ENCODE measurements at places on chromosomes 4 and X.

- DNase-seq = no peak
These were observed 95.6 kb downstream of the PHKA2 start for GRCh38 chrX:18888281-18888680.

DNA sequence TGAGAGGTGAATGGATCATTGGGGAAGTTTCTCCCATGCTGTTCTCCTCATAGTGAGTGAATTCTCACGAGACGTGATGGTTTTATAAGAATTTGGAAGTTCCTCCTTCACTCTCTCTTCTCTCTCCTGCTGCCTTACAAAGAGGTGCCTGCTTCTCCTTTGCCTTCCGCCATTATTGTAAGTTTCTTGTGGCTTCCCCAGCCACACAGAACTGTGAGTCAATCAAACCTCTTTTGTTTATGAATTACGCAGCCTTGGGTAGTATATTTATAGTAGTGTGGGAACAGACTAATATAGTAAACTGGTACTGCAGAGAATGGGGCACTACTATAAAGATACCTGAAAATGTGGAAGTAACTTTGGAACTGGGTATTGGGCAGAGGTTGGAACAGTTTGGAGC is 7.8 kb upstream of the CTAG2 start:
- DNase-seq = no peak

DNA sequence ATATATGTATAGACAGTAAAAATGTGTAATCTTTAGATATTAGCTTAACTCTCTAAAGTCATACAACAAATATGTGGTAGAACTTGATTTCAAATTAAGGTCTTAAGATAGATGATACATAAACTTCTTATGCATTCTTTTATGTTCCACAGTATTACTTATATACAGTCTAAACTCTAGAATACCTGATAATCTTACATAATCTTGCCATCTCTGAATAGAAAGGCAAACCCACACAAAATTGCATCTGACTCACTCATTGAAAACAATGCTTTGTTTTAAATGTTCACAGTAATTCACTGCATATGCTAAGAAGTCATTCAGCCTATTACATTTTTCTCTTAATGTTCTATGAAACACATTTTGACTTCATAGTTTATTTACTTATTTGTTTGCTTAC is 10.1 kb downstream of the SULT1B1 start:
- DNase-seq = no peak

DNA sequence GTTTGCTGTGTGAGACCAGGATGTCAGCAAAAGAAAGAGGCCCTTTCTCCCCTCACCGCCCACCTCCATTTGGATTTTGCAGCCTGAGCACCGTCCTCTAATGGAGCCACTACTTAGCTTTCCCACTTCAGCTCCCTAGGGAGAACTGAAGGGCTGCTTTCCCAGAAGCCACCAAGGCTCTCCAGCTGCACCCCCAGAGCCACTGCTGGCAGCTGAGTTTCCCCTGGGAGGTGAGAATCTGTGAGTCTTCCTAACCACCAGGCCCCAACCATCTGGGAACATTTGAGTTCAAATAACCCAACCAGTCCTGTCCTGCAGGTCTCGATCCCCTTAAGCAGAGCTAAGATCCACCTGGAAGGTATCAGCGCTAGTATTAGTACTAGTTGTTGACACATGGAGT is 173.1 kb upstream of the USP9X start:
- DNase-seq = no peak

DNA sequence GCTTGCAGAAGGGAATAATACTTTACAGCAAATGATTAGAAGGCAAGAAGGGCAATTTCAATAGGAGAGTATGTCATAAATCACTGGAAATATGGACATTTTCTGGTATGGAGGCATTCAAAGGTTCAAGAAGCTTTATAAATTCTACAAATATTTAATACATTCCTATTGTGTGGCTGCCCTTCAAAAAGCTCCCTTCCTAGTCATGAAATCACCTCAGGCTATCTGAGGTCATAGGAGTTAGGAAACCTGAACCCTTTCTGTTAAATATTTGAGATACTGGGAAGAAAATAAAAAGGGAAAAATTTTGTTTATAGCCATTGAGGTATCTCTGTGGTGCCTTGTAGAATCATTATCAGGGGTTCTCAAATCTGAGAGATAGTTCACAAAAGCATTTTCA is 316.8 kb upstream of the EMCN start:
- DNase-seq = no peak

DNA sequence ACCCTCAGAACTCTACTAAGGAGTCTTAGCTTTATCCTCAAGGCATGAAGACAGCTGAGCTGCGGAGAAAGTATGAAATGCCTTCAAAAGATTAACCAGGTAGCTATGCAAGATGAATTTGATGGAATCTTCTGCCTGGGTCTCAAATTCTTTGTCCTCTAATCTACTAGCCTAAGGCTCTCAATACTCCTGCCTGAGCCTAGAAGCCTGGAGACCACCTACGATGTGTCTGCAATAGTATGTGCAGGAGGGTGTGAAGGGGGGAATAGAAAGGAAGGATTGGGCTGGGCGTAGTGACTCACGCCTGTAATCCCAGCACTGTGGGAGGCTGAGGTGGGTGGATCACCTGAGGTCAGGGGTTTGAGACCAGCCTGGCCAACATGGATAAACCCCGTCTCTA is 178.2 kb upstream of the GPC4 start:
- DNase-seq = no peak

GRCh38 chr4:100894339-100894870 is 376.6 kb upstream of the EMCN start:
- no peak for DNase-seq

GRCh38 chr4:650461-650860 is 23.6 kb downstream of the ATP5ME start:
- DNase-seq = no peak

DNA sequence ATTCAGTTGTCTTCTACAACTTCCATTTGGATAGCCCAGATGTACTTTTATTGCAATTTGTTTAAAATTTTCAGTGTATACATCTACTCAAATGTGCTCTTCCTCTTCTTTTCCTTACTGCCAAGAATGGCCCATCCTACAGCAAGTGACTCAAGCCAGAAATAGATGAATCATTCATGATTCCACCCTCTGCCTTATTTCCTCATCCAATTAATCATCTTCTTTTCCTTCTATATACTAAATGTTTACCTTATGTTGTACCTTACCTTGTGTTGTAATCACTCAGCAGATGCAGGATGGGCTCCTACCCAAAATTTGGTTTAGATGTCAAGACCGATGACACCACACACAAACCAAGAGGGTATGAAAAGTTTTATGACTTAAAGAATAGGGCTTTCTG is 437.8 kb downstream of the GRXCR1 start:
- no peak for DNase-seq

GRCh38 chr4:3469386-3470243 is 6.5 kb downstream of the DOK7 start:
- no peak for DNase-seq

GRCh38 chr4:182924497-182924896 is 7.3 kb upstream of the DCTD start:
- no peak for DNase-seq

DNA sequence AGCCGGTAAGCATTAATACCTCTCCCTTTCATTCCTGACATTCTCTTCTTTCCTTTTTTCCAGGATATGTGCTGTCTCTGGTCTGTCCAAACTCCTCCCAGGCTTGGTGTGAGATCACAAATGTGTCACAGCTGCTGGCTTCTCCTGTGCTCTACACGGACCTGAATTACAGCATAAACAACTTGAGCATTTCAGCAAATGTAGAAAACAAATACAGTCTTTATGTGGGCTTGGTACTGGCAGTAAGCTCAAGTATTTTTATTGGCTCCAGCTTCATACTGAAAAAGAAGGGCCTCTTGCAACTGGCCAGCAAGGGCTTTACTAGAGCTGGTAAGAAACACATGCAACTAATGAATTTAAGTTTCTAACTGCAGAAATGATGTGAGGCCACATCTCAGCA is 8.4 kb downstream of the NIPAL1 start:
- no peak for DNase-seq

DNA sequence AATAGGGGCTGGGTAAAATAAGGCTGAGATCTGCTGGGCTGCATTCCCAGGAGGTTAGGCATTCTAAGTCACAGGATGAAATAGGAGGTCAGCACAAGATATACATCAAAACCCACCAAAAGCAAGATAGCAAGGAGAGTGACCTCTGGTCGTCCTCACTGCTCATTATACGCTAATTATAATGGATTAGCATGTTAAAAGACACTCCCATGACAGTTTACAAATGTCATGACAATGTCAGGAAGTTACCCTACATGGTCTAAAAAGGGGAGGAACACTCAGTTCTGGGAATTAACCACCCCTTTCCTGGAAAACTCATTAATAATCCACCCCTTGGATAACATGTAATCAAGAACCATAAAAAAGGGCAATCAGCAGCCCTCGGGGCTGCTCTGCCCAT is 403.6 kb downstream of the KCNIP4 start:
- DNase-seq = no peak

DNA sequence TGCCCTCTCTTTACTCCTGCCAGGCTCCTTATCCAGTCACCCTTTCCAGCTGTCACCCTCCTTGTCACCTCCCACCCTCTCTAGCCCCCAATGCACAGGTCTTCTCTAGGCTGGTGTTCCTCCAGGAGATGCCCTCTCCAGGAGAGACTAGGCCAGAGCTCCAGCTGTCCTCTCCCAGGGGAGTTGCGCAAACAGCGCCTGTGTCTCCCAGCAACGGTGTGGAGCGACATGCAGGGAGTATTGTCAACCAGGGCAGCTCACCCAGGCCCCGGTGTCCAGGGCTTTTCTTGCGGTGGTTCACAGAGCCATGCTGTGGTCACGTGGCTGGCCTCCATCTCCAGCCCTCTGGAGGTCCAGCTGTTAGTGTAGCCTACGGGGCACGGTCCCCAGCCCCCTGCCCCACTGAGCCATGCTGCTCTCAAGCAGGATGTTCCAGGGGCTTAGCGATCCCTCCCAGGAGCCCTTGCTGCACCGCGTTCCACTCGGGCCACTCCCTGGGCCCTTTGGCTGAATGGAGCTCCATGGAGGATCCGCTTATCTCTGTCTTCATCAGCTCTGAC is 34.8 kb downstream of the CCNQ start:
- no peak for DNase-seq

- peak; percentile 52 for DNase-seq
These were observed 532 bp downstream of the ZNF827 start for GRCh38 chr4:145937971-145938611.

DNA sequence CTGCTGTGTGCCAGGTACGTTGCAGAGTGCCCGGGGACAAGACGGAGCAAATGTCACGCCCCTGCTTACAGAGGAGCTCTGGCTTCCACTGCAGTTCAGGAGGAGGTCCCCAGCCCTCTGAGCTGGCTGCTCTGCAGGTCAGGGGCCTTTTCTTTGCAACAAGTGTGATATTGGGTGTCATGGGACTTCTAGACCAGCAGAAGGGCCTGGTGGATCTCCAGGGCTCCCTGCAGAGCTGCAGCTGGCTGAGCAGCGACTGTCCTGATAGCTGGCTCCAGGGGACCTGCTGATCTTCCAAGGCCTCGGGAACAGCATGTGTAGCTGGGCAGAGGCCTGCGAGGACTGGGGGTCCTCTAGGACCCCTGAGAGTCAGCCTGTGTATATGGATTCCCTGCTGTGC is 120.4 kb downstream of the SORCS2 start:
- no peak for DNase-seq

GRCh38 chrX:64853424-64853823 is 122.8 kb downstream of the ZC4H2 start:
- DNase-seq = no peak

- DNase-seq = peak; percentile 65
These were observed 15.6 kb upstream of the ASMTL start for GRCh38 chrX:1468250-1468772.

GRCh38 chr4:26850528-26850927 is 10.1 kb upstream of the STIM2 start:
- DNase-seq = no peak

GRCh38 chr4:165779950-165780670 is 92.9 kb upstream of the TLL1 start:
- DNase-seq = no peak

DNA sequence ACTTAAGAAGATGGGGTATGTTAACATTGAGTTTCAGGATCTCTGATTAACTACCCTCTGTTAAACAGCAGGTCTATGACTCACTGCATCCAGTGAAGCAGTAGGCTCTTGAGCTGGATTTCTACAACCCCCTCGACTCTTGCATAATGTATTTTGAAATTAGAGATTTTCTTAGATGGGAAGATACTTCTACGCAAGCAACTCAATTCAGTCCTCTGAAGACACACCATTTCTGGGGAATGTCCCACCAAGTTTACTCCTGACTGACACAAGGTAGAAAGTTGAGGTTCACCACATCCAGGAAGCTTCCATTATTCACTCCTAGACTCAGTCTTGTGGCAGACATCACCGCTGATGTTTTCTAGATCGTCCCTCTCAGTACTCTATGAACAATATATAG is 12.9 kb downstream of the PALLD start:
- no peak for DNase-seq

GRCh38 chr4:151770154-151770553 is 9.3 kb upstream of the GATB start:
- no peak for DNase-seq

Data from SW480 (cell line).